Stimulated activated CD8-positive, alpha-beta memory T cell treated with anti-CD3 and anti-CD28 coated beads, Interleukin-12 subunit alpha, Interleukin-12 subunit beta, amount 100 ng/mL, for 4 hours (primary cell): ENCODE measurements at places on chromosomes 12 and 14.

DNA sequence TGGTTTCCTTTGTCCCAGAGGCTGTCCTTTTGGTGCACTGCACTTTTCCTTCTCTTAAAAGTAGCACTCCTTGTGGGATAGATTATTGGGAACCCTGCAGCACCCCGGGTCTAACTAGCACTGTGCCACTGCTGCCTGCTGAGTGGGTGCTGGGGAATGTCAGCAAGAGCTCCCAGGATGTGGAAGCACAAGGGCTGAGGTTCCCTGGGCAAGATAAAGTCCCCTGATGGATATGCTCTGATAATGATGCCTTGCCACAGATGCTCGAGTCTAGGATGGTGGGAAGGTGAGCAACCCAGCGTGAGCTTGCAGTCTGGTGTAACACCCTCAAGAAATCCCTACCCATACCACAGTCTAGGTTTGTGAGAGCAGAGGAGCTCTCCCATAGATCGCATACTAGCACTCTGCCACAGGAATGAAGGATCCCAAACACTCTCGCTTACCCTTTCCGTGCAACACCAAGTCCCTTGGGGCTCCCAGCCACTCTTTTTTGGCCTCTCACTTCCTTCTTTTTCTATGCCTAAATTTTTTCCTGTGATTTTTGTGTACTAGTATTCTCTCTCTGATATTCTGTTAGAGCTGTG is 32.6 kb downstream of the USP15 start:
- DNase-seq, result no peak

- no peak for DNase-seq
Observed at GRCh38 chr14:97844042-97844441, 1046.9 kb downstream of the VRK1 start.

DNA sequence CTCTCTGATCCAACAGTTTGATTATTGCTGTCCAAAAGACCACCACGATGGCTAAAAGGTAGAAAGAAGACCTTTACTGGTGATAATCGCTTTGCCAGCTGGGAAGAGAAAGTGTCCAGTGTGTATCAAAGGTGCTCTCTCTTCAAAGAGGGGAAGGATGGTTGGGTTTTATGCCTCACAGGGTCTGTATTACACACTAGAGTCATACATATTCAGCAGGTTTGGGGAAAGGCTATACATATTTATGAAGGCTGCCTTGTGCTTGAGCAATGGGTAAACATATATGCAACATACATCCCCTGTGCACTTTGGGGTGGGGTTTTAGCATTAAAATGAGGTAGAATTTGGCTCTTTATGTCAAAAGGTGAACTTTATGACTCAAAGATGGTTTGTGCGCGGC is 18.2 kb downstream of the GPRC5D start:
- no peak for DNase-seq

DNA sequence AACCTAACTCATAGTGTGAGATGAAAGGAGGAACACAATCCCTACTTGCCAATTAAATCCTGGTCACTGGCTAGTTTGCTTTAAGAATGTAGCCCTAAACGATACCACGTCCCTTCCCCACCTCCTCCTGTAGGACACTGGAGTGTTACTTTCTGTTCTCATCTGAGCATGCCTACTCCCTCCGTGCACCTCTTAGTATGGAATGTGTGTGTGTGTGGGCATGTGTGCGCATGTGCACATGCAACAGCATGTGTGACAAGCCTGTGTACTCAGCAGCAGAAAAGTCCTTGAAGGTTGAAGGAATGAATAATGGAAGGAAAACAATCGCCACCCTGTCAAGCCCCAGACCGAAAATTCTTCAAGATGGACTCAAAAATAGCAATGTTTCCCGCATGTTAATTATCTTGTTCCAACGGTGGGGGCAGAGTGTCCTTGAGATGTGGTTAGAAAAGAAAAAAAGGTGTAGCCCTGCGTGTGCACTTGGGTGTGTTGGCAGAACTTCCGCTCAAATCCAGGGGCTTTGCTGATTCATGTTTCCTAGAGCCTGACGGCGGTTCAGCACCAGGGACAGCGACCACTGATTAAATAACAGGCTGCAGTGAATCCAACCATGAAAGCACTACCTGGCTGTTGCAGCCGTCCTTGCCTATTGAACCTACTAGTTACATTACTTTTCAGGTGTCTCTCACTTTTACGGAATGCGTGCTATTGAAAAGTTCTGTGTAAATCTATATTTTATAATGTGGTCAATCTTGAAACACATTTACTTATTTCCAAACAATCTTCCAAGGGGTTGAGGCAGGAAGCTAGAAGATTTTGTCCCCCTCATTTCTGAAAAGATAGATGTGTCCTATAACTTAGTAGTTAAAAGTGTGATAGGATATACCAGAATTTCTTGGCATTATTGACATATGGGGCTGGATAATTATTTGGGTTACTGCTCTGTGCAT is 79.8 kb downstream of the SRRM4 start:
- DNase-seq, result no peak

- no peak for DNase-seq
Observed at GRCh38 chr12:65606008-65606766, 218.1 kb upstream of the HMGA2 start.

DNA sequence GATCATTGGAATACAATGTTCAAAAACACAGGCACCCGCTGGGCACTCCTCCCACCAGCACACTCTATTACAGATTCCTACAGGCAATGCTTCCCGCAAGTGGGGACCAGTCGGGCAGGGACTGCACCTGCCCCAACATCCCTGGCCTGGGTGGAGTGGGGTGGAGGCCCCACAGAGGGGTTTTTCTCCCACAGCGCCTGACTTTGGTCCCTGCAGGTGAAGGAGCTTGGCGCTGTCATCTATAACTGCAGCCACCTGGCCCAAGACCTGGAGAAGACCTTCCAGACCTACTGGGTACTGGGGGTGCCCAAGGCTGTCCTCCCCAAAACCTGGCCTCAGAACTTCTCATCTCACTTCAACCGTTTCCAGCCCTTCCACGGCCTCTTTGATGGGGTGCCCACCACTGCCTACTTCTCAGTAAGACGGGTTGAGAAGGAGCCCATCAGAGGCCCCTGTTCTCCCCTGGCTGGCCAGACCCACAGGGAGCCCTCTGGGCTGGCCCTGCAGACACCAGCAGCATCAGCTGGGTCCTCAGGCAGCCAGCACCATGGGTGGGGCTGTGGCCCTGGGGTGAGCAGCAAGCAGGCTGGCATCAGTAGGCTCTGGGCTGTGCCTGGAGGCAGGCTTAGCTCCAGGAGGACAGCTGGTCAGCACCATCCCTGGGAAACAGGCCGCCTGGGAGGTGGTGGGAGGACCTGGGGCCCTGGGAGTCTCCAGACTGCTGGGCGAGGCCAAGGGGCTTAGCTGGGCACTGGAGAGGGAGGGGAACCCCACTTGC is 6.0 kb downstream of the PLD4 start:
- no peak for DNase-seq

DNA sequence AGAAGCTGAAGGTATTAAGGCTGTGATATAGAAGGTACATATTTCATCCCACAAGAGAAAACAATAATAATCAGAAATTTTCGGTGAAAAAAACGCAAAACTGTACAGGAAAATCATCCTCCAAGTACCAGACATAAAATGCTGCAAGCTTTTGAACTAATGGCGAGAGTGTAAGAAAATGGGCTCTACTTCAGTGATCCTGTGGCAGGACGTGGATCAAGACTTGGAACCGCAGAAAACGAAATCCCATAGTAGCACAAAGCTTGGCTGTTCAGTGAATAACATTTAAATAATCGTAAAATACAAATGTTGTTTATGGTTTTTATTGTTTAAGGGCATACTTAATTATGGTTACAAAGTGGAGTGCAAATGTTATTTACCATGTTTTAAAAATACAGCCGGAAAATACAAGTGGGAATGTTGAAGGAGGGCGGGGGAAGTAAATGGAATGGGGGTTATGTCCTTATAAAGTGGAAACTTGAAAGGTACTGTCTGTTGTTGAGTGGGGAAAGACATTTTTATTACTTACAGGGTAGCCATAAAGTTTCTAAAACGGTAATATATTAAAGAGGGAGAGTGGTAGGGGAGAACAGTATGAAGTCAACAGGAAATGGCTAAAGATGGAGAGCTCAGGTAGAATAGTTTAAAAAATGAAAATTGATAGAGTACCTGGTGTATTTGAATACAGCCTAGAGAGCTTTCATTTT is 1.1 kb downstream of the SMIM10L1 start:
- no peak for DNase-seq

- DNase-seq, result no peak
Observed at GRCh38 chr12:50572287-50572686, 67.5 kb downstream of the DIP2B start.

- DNase-seq, result no peak
Observed at GRCh38 chr12:4610481-4610880, 38.4 kb downstream of the AKAP3 start.

GRCh38 chr12:104547235-104547634 is 90.5 kb downstream of the CHST11 start:
- DNase-seq, result no peak

GRCh38 chr12:68016136-68016535 is 26.9 kb downstream of the IFNG-AS1 start:
- no peak for DNase-seq

GRCh38 chr12:85625467-85625866 is 210.7 kb downstream of the RASSF9 start:
- DNase-seq, result no peak

DNA sequence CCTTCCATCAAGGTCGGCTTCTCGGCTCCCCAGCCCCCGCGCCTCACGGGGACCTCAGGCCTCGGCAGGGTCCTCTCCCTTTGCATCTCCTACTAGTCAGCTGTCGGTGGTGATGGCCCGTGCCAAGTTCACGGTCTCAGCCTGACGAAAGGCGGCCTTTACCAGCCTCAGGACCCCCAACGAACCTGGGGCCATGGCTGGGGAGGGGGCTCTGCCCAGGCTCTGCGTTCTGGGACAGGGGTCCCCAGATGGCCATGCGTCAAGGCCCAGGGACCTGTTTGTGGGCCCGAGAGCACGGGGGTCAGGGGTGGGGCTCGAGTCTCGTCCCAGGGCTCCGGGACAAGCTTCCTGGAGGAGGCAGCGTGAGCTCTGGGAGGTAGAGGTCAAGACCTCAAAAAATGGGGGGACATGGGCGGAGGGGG is 32.8 kb upstream of the DEGS2 start:
- DNase-seq, result no peak

- no peak for DNase-seq
Observed at GRCh38 chr12:20946732-20947131, 136.2 kb downstream of the SLCO1B3 start.

GRCh38 chr12:108635997-108636808 is 2.5 kb upstream of the SELPLG start:
- DNase-seq, result no peak
